ENCODE measurements at places on chromosomes 2 and 18.
A peak's percentile ranks its signal among the peaks of the same experiment; 100 is the strongest.

DNA sequence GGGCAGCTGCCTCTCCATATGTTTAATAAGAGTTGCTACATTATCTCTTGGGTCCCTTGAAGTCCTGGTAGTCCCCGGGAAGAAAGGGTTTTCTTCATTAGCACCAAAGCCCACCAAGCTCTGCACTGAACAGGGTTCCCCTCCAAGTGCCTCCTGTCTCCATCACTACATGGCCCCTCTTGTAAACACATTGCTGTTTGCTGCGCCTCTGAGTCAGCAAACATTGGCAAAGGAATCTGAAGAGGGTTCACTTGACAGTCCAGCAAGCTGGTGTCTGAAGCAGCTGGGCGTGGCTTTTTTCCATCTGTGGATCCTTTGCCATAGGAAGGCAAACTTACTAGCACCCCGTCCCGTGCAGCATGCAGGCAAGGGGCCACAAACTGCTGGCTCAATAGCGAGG lies 82.8 kb downstream of the TEX51 start:
- no peak for DNase-seq

GRCh38 chr2:239307921-239308613 lies 92.8 kb downstream of the HDAC4 start:
- DNase-seq = no peak

DNA sequence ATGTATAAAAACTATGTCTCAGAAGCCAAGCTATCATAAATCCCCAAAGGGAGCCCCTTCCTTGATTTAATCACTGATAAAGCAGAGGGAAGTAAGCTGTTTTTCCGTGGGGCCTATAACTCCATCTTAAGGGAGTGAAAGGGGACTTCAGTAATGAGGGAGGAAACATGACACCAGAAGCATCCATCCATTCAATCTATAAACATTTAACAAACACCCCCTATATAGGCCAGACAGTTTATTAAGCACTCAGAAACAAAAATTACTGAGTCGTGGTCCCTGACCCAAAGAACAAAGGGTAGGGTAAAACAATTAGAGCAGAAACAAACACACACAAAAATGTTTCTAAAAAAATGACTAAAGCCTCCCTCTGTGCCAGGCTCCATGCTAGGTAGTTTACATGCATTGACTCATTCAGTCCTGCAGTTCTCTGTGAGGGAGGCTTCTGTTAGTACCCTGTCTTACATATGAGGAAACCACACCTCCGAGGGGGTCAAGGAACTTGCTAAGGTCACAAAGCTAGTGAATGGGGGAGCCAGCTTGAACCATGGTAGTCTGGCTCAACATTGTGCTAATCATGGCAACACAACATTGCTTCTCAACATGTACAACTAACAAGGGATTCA lies 472.1 kb downstream of the CDH2 start:
- DNase-seq = no peak

DNA sequence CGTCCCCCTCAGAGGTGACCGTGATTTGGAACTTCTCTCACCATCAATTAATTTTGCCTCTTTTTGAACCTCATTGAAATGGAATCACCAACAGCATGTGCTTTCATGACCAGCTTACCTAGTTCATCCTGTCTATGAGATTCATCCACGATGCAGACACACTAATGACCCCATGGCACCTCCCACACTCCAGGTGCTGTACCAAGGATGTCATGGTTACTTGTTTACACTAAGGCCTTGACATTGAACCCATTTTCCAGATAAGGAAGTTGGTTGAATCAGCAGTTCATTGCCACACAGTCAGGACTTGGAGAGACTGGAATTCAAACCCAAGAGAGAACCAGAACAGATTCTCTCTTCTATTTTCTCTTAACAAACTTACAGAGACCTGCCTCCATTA lies 139.0 kb downstream of the ZFP36L2 start:
- DNase-seq = no peak

GRCh38 chr2:99975386-99975785 lies 167.0 kb downstream of the AFF3 start:
- DNase-seq = no peak

DNA sequence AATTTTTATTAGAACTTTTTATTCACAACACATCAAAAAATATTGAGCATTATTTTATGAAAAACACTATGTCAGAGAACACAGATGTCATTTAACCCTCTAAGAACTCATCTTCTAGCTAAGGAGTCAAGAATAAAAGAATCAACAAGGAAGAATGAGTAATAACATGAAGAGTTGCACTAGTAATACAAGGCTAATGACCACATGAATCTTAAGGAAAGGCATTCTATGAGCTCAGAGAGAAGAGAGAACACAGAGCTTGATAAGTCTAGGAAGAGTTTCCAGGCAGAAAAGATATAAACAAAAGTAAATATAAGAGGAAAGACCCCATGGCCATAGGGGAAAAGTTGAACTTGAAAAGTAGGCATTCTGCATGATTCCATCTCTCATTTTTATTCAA lies 166.5 kb downstream of the MAIP1 start:
- no peak for DNase-seq

DNA sequence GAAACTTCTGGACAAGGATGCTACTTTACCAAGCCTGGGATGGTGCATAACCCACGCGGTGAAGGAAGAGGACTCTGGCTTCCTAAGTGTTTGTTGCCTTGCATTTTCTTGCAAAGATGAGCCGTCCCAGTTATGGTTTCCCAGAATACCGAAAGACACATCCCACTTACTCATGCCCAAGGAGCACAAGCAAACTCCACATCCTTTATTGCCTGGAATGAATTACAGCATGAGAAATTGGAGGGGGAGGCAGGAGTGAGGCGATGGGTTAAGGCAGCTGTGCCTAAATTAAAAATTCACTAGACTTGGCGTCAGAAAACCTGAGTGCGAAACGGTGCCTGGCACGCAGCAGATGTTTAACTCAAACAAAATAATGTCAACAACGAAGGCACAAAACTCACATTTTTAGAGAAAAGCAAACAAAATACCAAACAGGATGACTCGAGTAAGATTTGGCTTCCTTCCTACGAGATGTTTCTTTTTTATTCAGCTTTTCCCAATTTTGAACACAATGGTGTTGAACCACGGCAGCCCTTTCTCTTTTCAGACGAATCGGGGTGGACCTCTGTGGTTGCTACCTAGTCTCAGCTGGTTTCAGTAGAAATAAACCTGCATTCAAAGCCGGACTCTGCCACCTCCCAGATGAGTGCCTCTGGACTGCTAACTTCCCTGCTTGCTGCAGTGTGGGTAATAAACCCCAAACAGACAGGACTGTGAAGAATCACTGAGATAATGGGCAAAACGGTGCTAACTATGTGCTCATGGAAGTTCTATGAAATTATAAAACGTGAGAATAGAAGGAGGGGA lies 100.3 kb upstream of the NCK2 start:
- no peak for DNase-seq

- DNase-seq = no peak
Measured at GRCh38 chr18:25832001-25832604, 258.3 kb downstream of the SS18 start.

- no peak for DNase-seq
Measured at GRCh38 chr18:49768051-49768391, 45.3 kb downstream of the ACAA2 start.

GRCh38 chr2:144162652-144163051 lies 357.3 kb downstream of the ZEB2 start:
- peak; percentile 29 for DNase-seq

- no peak for DNase-seq
Measured at GRCh38 chr2:118878531-118879149, 31.2 kb upstream of the EN1 start.

DNA sequence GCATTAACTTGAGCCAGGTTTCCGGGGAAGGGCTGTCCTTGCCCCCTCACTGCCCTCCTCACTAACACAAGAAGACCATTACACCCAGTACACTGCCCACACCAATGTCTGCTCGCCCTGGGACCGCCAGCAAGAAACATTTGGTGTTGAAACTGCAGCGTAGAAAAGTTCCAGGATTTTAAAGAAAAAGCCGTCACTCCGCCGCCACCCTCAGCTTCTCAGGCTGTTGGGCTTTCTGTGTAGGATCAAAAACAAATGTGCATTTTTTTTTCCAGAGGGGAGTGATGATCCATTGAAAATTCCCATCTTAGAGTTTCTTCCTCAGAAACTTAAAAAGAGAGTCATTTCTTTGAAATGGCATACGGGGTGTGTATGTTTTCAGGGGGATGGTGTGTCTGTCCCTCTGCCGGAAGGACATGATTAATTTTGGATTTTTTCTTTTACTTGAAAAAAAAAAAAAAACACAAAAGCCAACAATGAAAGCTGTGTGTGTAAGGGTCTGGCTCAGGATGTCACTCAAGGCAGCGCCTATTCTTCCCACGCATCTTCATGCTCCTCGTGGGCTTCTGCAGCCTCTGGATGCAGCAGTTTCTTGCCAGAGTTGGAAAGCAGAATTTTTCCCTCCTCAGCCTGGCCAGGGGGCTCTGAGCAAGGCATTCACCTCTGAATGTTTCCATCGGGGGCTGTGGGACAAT lies 184.9 kb downstream of the GLI2 start:
- no peak for DNase-seq

DNA sequence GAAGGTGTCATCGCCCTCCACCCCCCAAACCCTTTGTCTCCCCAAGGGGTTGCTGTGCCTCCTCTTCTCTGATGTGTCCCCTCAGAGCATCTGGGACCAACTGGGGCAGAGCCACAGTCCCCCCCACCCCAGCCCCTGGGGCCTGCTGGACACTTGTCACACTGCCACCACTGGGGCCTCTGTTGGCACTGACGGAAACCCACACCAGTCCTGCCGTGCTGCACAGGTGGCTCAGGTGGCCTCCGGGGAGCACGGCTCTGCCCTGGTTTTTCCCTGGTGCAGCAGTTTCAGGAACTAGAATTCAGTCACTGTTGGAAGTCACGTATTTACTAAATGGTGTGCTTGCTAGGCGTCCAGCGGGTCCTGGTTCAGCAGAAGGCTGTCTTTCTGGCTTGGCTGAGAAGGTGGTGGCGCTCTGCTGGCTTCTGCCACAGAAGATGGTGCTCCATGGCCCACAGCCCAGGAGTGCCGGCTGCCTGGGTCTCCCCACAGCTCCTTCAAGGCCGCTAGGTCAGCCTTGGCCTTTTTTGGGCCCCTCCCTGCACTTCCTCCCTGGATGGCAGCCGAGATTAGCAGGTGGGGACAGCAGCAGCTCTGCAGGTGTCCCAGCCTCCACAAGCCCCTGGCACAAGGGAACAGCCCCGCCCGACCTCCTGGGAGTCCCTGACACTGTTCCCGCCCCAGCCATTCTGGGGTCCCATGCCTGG lies 18.6 kb upstream of the KLHL30 start:
- DNase-seq = no peak

GRCh38 chr18:67733088-67733487 lies 216.6 kb upstream of the DSEL start:
- DNase-seq = no peak

DNA sequence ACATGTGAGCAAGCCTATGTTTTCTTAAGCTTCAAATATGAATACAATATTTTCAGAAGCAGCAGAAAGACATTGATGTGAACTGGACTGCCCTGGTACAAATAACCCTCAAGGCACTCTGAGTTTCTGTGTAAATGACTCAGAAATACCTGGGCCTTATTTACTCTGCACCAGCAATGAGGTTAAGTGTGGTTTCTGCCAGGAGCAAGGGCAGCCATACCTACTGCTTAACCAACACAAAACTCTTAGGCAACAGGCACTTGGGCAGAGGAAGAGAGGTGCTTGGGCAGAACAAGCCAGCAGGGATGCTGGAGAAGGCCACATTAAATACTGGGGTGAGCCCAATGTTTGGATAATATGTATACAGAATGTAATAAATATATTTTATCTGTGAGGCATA lies 29.4 kb upstream of the ARL5A start:
- DNase-seq = no peak

DNA sequence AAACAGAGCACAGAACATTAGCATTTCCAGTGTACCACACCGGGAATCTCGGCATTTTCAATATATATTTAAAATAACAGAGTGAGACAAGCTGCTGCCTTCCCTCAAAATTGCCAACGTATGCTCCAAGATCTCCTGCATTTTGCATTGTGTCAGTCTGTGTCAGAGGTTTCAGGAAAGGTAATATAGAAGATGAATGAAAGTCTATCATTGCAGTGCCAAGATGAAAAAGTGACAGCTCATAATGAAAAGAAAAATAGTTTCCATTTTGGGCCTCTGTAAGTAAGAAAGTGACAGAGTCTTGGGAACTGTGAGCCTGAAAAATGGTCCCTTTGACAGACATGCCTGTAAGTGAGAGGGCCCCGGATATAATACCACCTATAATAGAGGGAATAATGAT lies 297.8 kb upstream of the PIK3C3 start:
- DNase-seq = no peak

DNA sequence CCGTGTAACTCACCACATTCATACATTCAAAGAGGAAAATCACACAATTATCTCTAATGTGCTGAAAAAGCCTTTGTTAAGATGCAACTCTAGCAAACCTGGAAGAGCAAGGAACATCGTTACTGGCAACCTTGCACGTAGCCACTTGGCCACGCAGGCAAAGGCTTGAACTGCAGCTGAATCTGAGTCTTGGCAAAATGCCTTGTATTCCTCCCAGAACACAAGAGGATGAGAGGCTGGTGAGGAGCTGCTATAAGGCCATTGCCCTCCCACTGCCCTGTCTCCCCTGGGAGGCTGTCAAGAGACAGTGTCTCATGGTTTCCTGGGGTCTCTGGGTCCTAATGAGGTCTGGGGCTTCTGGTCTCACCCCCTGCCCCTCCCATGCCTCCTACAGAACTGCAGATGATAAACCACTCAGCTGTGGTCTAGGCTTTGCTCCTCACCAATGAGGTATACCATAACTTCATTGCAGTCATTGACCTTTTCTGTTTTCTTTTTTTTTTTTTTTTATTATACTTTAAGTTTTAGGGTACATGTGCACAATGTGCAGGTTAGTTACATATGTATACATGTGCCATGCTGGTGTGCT lies 141.4 kb downstream of the SPP2 start:
- DNase-seq = no peak

DNA sequence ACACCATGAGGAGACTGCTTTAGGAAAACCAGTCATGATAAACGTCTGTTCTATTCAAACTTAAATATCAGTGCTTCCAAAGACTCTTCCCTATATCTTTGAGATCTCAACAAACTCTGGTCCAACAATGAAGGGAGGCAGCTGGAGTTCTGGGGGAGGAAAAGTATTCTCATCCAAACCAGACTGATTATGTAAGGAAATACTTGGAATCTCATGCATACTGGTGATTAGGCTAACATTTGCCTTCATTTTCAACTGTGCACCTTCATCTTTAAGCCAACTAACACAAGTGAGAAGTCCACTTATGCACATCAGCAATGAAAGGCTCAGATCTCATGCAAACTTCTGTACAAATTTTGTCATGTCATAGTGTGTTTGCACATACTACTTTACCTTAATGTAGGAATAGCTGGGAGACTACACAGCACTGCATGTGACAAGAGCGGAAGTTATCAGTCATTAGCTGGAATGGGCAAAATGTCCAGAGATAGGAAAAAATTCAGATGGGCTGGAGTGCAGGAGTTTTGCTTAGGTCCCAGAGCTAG lies 67.5 kb upstream of the STK17B start:
- DNase-seq = no peak

GRCh38 chr18:5294457-5295230 lies 882 bp downstream of the ZBTB14 start:
- peak; percentile 50 for DNase-seq

DNA sequence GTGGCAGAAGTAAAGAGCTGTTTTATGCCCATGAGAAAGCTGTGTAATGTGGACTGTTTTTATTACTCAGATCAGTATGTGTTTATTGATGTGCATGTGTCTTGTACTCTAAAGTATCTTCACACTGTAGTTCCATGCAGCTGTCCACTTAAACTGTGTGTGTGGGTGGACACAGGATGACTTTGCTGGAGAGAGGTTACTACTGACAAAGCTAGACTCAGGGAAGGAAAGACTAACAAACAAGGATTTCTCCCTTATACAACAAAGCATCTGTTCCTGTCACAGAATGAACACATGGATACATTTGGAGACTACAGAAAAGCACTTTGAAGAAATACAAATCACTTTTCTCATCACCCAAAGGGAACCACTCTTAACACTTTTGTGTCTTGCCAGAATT lies 10.0 kb downstream of the FHOD3 start:
- no peak for DNase-seq

Data from activated CD4-positive, alpha-beta T cell treated with anti-CD3 and anti-CD28 coated beads for 4 hours (primary cell).